ENCODE measurements at places on chromosomes 13 and 19. TPM values are rescaled to one million over a fixed set of nuclear protein-coding genes. Genes with fewer than 3 reads are reported as not detected.

DNA sequence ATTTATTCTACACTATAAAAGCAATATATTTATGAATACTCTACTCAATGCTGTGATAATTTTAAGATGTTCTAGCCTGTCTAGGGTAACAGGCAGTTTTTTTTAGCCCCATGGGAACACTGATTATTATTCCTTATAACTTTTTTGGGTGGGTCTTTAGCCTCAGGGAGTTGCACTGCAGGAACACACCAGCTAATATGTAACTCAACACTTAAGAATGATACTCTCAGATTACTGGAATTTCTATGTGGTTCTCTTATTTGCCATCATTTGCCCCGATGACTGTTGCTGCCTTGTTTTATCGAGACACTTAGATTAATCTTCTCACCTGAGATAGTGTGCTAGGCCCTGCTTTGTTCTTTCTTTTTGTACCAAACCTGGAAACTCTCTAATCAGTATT lies 396.9 kb upstream of the SLITRK1 start:
- DNase-seq, result no peak

GRCh38 chr13:48216204-48216711 lies 16.7 kb upstream of the ITM2B start:
- DNase-seq, result no peak

DNA sequence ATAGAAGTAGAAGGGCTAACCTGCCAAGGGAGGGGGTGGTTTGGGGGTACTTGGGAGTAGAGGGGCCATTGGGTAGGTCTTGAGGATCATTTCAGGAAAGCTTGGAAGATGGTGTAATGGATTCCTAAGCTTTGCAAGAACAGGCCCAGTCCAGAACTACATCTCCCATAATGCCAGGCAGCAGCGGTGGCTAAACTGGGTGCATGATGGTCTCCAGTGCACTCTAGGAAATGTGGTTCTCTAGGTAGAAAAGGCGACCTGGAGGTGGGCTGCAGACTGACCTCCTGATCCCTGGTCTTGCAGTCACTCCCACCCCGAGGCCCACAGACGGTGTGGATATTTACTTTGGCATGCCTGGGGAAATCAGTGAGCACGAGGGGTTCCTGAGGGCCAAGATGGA lies 3.8 kb downstream of the APLP1 start:
- no peak for DNase-seq

GRCh38 chr13:84187626-84188025 lies 305.4 kb upstream of the SLITRK1 start:
- no peak for DNase-seq

DNA sequence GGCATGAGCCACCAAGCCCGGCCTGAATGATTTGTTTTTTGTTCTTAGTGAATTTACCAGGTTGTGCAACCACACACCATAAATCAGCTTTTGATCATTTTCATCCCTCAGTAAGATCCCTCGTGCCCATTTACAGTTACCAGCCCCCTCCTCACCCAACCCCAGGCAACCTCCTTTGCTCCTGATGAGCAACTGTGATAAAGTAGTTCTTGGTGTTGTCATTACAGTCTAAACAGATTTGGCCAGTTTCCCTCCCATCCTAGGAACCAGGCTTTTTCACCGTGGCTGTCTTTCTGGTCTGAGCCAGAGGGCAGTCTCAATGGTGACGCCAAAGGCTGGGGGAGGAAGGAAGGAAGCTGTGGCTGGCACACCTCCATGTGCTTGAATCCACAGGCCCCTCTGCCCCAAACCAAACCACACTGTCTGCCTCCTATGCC lies 61.2 kb upstream of the WDFY2 start:
- DNase-seq, result peak; percentile 32

- no peak for DNase-seq
Measured at GRCh38 chr19:57305056-57305455, 15.2 kb upstream of the ZNF543 start.

GRCh38 chr19:4084547-4084877 lies 17.8 kb upstream of the ZBTB7A start:
- no peak for DNase-seq

- DNase-seq, result no peak
Measured at GRCh38 chr13:20407759-20408158, 117.9 kb downstream of the CRYL1 start.

ZFP14 gene
- 3.7 TPM for total RNA-seq

LATS2 gene
- 6.2 TPM for total RNA-seq
